ENCODE measurements at places on chromosomes 1 and 21. TPM values are rescaled to one million over a fixed set of nuclear protein-coding genes. Genes with fewer than 3 reads are reported as not detected.
A peak's percentile ranks its signal among the peaks of the same experiment; 100 is the strongest.

- peaks cover 2% of the 10 kb centered on the region for H3K36me3 ChIP-seq
- H3K4me1 ChIP-seq = peaks cover 55% of the 10 kb centered on the region
- peak overlapping the region; percentile 70 for H3K4me3 ChIP-seq
- peak overlapping the region; percentile 91 for H3K27ac ChIP-seq
Observed at GRCh38 chr1:198610362-198610761, 28.5 kb upstream of the PTPRC start.

DNA sequence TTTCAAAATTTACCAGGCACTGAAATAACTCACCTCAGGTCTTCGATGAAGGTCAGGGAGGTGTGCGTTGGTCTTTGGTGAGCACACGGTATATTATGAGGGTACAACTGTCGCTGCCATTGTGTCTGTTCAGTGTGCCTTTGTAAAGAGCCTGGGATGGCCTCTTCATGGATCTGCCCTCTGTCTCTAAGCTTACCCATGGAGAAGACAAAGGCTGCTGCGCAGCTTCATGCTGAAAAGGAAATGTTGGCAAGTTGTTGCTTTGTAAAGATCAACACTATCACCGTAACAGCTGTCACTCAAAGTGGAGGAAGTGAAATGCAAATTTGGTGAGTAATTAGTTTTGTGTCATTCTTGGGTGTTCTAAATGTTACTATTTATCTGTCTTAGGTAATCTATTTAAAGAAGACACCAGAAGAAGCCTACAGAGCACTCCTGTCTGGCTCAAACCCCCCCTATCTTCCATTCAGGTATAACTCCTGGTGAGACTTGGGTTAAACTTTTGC lies 71.6 kb downstream of the CDC14A start:
- no peak for DNase-seq
- peaks cover 2% of the 10 kb centered on the region for H3K4me1 ChIP-seq
- H3K36me3 ChIP-seq = peaks cover 30% of the 10 kb centered on the region
- no peaks in the 10 kb centered on the region for H3K27me3 ChIP-seq
- H3K27ac ChIP-seq = no peak overlapping the region

The GPATCH4 gene
- 29.7 TPM for total RNA-seq

The CELA2B gene
- not detected for total RNA-seq

GRCh38 chr1:15852036-15852827 lies 4.7 kb downstream of the SPEN start:
- H3K4me3 ChIP-seq = no peak overlapping the region
- H3K36me3 ChIP-seq = peaks cover 1% of the 10 kb centered on the region
- H3K27ac ChIP-seq = no peak overlapping the region

DNA sequence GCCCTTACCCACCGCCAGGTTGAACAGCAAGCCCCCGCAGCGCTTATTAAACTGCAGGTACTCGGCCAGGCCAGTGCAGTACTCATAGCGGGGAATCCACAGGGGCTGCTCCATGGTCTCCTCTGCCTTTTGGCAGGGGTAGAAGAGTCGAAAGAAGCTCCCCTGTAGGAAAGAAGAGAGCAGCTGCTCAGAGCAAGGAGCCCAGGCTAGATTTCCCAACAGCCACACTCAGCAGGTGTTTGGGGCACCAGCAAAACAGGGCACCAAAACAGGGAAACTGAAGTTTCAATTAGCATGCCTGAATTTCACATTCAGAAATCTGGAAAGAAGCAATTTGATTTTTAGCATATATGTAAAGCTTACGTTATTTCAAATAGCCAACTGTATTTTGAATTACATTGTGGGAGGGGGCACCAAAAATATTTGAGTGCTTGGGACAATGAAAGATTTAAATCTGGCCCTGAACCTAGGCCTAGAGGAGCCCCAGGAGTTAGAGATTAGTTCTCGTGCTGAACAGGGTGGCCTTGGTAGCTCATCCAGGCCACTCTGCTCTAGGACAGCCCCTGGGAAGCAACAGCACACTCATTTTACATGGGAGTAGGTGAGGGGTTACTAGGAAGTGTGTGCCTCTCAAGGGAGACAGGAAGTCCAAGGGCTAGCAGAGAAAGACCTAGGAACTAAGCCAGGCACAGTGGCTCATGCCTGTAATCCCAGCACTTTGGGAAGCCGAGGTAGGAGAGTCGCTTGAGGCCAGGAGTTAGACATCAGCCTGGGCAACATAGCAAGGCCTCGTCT lies 8.2 kb downstream of the PAFAH2 start:
- H3K4me1 ChIP-seq = peaks cover 43% of the 10 kb centered on the region
- H3K36me3 ChIP-seq = peaks cover 14% of the 10 kb centered on the region
- H3K27me3 ChIP-seq = no peaks in the 10 kb centered on the region
- peak overlapping the region; percentile 94 for H3K27ac ChIP-seq

GRCh38 chr1:186575348-186575747 lies 104.9 kb downstream of the PTGS2 start:
- H3K4me3 ChIP-seq = no peak overlapping the region
- no peak for DNase-seq
- peaks cover 4% of the 10 kb centered on the region for H3K4me1 ChIP-seq

GRCh38 chr1:43454270-43455011 lies 710 bp upstream of the HYI start:
- peak overlapping the region; percentile 84 for H3K4me3 ChIP-seq
- H3K4me1 ChIP-seq = peaks cover 16% of the 10 kb centered on the region
- H3K27me3 ChIP-seq = peaks cover 38% of the 10 kb centered on the region
- no peaks in the 10 kb centered on the region for H3K36me3 ChIP-seq
- DNase-seq = peak; percentile 60

DNA sequence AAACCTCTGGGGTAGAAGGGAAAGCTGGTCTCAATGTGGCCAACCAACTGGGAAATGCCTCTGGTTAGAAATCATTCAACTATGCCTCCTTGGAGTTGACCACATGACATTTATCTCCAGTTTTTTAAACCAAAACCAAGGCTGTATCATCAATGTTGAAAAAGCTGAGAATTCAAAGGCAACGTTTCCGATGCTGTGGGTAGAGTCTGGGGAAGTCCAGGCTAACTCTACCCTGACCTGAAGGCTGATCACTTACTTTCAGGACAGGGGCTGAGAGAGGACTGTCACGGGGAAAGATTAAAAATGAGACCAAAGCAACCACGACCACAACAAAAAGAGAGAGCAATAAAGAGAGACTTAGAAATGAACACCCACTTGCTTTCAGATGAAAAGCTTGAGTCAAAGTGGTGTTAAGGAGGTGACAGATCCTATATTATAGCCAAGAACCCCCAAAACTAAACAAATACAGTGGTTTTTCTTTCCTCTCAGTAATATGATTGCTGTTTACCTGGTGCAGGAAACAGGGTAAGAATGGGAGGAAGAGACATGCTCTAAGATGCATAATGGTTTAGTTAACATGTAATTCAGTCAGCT lies 90.8 kb upstream of the TNFSF4 start:
- peak overlapping the region; percentile 31 for H3K27ac ChIP-seq
- H3K36me3 ChIP-seq = peaks cover 3% of the 10 kb centered on the region
- no peaks in the 10 kb centered on the region for H3K27me3 ChIP-seq
- DNase-seq = no peak
- H3K4me3 ChIP-seq = peak overlapping the region; percentile 45
- peaks cover 17% of the 10 kb centered on the region for H3K4me1 ChIP-seq

DNA sequence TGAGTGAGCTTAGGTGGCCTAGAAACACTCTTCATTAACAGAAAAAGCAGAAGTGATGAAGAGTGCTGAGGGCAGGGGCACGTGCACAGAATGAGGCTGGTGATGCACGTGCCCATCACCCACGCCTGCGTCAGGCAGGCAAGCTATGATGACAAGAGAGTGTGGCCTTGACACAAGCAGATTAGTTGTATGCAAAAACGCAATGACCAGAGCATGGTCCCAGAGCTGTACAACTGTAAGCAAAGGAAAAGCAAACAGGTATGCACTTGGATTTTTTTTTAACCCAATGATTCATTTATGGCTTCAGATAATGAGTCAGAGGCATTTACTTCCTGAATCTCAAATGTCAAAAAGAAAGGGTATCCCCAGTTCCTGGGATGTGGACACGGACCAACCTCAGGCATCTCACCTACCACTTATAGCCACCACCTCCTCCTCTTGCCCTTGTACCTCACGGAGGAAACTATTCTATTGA lies 9.1 kb upstream of the TMEM61 start:
- no peak overlapping the region for H3K4me3 ChIP-seq
- H3K4me1 ChIP-seq = peaks cover 2% of the 10 kb centered on the region
- peaks cover 26% of the 10 kb centered on the region for H3K27me3 ChIP-seq
- DNase-seq = no peak
- H3K27ac ChIP-seq = no peak overlapping the region
- no peaks in the 10 kb centered on the region for H3K36me3 ChIP-seq

The BRINP2 gene
- total RNA-seq = not detected

- H3K27ac ChIP-seq = no peak overlapping the region
- peaks cover 50% of the 10 kb centered on the region for H3K27me3 ChIP-seq
- no peaks in the 10 kb centered on the region for H3K4me1 ChIP-seq
- no peaks in the 10 kb centered on the region for H3K36me3 ChIP-seq
- no peak overlapping the region for H3K4me3 ChIP-seq
- no peak for DNase-seq
Observed at GRCh38 chr21:40841524-40842196, 5.3 kb downstream of the DSCAM start.

- no peak overlapping the region for H3K4me3 ChIP-seq
- no peak overlapping the region for H3K27ac ChIP-seq
- no peaks in the 10 kb centered on the region for H3K27me3 ChIP-seq
- no peak for DNase-seq
Observed at GRCh38 chr1:80565406-80565805, 1235.3 kb upstream of the ADGRL2 start.

The HSD3B1 gene
- not detected for total RNA-seq

DNA sequence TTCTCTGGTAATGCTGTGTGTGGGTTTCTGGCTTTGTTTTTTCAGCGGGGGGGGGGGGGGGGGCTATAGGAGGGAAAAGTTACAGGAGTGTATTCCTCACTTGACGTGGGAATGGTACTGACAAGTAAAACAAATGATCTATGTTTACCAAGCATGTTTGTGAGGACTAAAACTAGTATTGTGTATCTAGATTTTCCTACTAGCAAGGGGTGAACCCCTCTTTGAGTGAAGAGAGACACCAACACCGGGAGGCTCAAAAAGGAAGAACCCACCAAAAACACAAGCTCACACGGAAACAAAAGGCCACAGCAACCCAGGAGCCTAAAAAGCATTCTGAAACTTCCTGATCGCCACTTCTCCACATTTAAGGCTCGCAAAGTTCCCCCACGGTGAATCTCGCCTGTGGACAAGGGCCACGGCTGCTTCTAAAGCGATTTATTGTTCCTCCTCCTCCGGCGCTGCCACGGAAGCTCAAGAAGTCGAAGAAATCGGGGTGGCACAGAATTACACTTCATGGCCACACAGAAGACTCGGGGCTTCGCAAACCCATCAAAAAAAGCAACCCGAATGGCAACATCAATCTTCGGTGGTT lies 703 bp downstream of the PUM1 start:
- H3K4me1 ChIP-seq = peaks cover 18% of the 10 kb centered on the region
- peak overlapping the region; percentile 99 for H3K27ac ChIP-seq
- H3K27me3 ChIP-seq = no peaks in the 10 kb centered on the region
- DNase-seq = peak; percentile 62
- peak overlapping the region; percentile 99 for H3K4me3 ChIP-seq

DNA sequence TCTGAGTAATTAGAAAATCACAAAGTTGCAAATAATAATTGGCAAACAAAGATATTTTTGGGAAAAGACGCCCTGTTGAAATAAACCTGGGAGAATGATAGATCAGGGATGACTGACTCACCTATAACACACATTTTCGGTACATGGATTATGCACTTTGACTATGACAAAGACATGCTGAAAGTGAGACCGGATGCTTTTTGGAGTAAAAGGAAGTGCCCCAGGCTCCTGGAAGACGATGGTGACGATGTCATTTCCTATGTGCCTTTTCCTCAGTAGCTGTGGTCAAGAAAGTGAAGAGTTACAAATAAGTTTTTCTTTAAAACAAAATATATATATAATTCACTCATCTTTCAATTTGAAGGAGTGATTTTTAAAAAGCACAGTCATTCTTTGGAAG lies 158.7 kb downstream of the SIPA1L2 start:
- no peaks in the 10 kb centered on the region for H3K36me3 ChIP-seq
- DNase-seq = no peak
- no peak overlapping the region for H3K27ac ChIP-seq
- H3K27me3 ChIP-seq = peaks cover 7% of the 10 kb centered on the region
- H3K4me3 ChIP-seq = no peak overlapping the region

The KRTAP19-3 gene
- total RNA-seq = not detected

The NPR1 gene
- total RNA-seq = not detected

GRCh38 chr1:109796484-109797302 lies 33.0 kb upstream of the EPS8L3 start:
- H3K4me3 ChIP-seq = peak overlapping the region; percentile 63
- H3K27me3 ChIP-seq = no peaks in the 10 kb centered on the region
- peak; percentile 26 for DNase-seq
- peaks cover 4% of the 10 kb centered on the region for H3K36me3 ChIP-seq
- H3K27ac ChIP-seq = peak overlapping the region; percentile 92
- H3K4me1 ChIP-seq = peaks cover 76% of the 10 kb centered on the region

The SHISA4 gene
- total RNA-seq = 0.23 TPM

The KRTAP19-1 gene
- not detected for total RNA-seq

The ATP5PO gene
- 167 TPM for total RNA-seq

All from activated naive CD8-positive, alpha-beta T cell treated with anti-CD3 and anti-CD28 coated beads, Interleukin-2, amount 10 ng/mL, durations not matched to agents 7 days and 5 days (primary cell).